Midbrain (tissue), 1 donor: ENCODE measurements at places on chromosomes 11 and 22.

DNA sequence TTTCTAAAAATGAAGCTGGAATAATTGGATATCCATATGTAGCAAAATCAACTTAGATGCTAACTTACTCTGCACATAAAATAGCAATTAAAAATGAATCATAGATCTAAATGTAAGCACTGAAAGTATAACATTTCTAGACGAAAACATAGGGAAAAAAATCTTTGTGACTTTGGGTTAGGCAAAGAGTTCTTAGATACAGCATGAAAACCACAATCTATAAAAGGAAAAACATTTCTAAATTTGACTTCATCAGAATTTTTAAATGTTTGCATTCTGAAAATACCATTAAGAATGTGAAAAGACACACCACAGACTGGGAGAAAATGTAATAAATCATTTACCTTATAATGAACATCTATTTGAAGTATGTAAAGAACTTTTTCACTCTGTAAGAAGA is 128.8 kb downstream of the APIP start:
- no peak for DNase-seq

DNA sequence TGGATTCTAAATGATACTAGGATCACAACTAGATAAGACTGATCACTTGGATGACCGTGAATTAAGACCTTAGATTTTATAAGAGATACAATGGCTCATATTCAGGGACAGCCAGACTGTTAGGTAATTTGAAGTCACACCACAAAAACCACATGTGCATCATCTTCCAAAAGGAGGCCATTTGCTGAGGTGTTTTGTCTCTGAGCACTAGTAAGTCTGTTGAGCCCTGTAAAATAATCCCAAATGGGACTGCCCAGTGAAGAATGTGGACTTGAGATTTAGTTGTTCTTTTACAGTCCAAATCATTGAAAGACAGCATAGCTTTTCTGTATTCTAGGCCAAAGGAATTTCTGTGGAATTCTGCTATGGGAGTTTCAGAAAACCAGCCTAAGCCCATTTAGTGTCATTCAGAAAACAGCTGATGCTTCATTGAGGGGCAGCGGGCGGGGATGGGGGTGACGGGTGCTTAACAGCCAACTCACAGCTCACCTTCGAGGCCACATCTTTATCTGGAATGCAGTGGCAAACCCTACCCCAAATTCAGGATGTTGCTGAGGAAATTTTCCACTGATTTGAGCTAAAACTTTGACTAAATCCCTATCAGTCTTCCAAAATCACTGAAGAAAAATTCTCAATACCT is 80.1 kb upstream of the BIRC3 start:
- no peak for DNase-seq

- DNase-seq, result no peak
Measured at GRCh38 chr22:23825246-23825905, 13.4 kb downstream of the DERL3 start.

DNA sequence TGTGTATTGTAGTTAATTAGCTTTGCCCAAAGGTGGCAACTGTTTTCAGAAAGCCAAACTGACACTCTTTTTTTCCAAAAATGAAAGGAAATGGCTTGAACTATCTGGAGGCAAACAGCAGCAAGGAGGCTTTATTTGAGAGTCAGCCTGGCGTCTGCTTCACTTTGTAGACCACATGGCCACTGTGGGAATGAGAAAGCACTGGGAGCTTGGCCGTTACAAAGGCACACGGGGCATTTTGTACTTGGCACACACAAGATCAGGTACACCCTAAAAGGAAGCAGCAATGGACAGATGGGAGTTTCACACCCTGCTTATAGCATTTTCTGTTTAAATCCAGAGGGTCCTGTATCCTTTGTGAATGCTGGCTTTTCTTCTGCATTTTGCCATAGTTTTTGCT is 126.3 kb downstream of the MPPED2 start:
- no peak for DNase-seq

- DNase-seq, result no peak
Measured at GRCh38 chr11:70440206-70440605, 41.9 kb downstream of the CTTN start.

GRCh38 chr11:17649696-17650095 is 69.7 kb upstream of the MYOD1 start:
- DNase-seq, result no peak

GRCh38 chr22:27997538-27997937 is 78.5 kb upstream of the PITPNB start:
- no peak for DNase-seq

GRCh38 chr11:110087812-110088534 is 5.2 kb upstream of the ZC3H12C start:
- no peak for DNase-seq

- no peak for DNase-seq
Measured at GRCh38 chr22:37331034-37331428, 48.7 kb downstream of the CYTH4 start.

GRCh38 chr11:45483416-45483815 is 182.0 kb downstream of the CHST1 start:
- DNase-seq, result no peak

- DNase-seq, result no peak
Measured at GRCh38 chr11:116547571-116547970, 225.2 kb downstream of the BUD13 start.

GRCh38 chr22:20749453-20749852 is 24.5 kb upstream of the SERPIND1 start:
- DNase-seq, result no peak
